ENCODE measurements at places on chromosomes 3 and 15.

- DNase-seq: no peak
Measured at GRCh38 chr3:59843821-59844220, 794.0 kb upstream of the CFAP20DC start.

DNA sequence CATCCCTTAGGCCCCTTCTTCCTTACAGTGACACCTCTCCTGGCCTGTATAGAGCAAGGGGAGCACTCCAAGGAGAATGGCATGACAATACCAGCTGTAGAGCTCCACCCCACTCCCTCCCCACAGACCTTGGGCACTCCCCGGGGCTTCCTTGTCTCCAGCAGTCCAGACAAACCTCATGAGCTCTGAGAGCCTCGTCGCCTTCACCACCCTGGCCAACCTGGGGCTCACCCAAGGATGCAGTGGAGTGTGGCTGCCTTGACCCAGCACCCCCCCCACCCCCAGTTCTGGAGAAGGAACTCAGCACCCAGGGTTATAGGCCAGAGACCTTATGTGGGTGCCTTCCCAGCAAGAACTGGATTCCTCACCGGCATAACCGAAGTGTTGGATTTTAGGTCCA is 7.4 kb upstream of the SLCO2A1 start:
- DNase-seq: no peak

- DNase-seq: no peak
Measured at GRCh38 chr15:82530006-82530405, 10.3 kb downstream of the RPS17 start.

DNA sequence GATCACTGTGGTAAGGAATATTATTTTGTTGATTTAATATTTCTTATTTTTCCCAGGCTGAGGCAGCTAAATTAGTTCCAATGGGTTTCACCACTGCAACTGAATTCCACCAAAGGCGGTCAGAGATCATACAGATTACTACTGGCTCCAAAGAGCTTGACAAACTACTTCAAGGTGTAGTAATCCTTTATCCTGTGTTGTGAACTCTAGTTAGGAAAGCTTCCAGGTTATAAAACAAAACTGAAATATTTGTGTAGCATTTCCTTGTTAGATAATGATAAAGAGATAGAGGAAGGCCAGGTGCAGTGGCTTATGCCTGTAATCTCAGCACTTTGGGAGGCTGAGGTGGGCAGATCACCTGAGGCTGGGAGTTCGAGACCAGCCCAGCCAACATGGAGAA is 11.1 kb downstream of the RAD51 start:
- no peak for DNase-seq

DNA sequence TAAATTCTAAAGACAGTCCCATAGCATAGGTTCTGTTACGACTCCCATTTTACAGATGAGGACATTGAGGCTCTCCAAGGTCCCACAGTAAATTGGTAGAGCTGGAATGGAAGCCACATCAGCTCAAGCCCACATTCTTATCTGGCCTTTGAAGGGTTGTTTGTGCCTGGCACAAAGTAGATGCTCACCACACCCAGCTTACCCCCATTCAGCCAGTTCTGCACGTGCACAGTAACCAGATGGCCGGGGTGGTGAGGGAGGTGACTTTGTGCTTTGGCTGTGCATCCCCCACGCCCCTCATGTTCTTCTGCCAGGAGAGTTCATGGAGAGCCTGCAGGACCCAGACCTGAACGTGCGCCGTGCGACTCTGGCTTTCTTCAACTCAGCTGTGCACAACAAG is 16.2 kb downstream of the RPL32 start:
- DNase-seq: no peak

- DNase-seq: no peak
Measured at GRCh38 chr3:151592287-151592686, 131.4 kb upstream of the IGSF10 start.

- DNase-seq: no peak
Measured at GRCh38 chr3:158908187-158908734, 106.4 kb downstream of the MFSD1 start.

GRCh38 chr15:51924156-51925068 is 47.2 kb downstream of the LEO1 start:
- no peak for DNase-seq

GRCh38 chr3:195239121-195239520 is 31.8 kb downstream of the XXYLT1 start:
- DNase-seq: no peak

GRCh38 chr15:68592054-68592453 is 13.3 kb downstream of the CORO2B start:
- no peak for DNase-seq

- no peak for DNase-seq
Measured at GRCh38 chr3:26622621-26623418, at the start of gene LRRC3B. TSS of gene LRRC3B (plus strand) at chr3:26622772. CDS start at chr3:26709673, 86,901 bp downstream.

DNA sequence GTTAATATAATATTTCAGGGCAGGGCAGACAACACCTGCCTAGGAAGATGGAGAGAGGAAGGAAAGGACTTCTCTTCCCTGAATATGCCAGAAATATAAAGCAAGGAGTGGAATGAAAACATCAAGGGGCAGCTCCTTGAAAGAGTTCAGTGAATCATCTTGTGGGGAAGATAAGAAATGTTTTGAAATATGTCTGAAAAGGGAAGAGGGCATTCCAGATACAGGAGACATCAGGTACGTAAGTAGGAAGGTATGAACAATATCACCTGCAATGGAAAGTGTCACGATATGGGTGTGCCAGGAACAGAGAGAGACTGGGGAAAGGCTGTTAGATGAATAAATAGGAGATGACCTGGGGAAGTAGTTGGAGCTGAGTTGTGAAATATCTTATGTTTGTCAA is 75.8 kb upstream of the WDR72 start:
- no peak for DNase-seq

DNA sequence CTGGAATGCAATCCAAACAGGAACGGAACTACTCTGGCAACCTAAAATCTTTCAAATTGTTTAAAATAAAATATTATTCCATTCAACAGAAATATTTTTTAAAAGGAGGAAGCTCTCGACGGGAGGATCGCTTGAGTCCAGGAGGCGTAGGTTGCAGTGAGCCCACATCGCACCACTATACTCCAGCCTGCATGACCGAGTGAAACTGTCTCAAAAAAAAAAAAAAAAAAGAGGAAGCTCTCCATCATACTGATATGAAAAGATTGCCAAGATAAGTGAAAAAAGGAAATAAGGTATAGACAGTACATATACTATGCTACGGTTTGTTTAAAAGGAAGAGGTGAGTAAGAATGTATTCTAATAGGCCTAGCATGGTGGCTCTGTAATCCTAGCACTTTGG is 3.6 kb downstream of the RAD18 start:
- DNase-seq: no peak

- DNase-seq: no peak
Measured at GRCh38 chr3:127791221-127791913, 30.9 kb downstream of the MGLL start.

DNA sequence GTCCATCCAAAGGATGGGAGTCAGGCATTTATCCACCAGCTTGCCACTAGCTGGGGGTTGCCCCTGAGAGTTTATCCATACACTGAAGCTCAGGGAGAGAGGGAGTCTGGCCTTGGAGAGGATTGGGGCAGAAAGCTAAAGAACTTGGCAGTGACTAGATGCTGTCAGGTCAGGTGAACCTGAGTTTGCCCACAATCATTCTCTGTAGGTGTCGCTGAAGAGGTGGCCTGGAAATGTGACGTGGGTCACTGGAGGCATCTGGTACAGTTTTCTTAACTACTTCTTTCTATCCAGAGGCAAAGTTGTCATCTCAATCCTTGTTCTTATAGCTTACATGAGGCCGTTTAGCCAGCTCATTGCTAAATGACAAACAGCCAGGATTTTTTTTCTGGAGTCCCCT is 298.0 kb upstream of the CTNNB1 start:
- no peak for DNase-seq

GRCh38 chr15:71666763-71667620 is 143.4 kb upstream of the NR2E3 start:
- DNase-seq: no peak
